ENCODE measurements at places on chromosomes 4 and X.

DNA sequence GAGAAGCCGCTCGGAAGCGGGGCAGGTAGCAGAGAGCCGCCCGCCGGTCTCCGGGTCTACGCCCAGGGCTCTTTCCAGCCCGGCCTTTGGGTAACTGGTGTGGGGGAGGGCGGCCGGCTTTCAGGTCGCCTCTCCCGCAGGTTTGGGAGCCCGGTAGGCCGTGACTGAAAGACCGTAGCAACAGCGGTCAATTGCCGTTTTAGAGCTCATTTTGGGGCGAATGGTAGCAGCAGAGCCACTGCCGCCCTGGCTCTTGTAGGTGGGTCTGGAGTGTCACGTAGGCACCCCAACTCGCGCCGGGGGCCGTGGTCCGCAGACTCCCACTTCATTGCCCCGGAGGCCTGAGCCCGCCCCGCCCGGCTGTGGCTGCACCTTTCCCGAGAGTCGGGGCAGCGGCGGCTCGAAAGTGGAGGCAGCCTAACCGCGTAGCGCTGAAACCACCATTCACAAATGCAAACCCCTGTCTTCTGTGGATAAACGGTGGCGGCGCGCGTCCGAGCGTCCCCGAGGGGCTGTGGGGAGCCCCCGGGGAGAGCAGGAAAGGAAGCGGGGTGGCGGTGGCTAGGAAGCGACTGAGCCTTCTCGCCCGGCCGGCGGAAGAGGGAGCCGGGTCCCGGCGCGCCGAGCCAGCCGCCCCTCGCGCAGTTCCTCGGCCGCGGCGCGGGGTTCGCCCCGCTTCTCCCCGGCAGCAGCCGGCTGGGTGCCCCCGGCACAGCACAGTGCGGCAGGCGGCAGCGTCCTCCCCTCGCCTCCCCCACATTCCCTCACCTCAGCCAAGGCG lies 2185.1 kb upstream of the TENM3 start:
- no peak for DNase-seq

DNA sequence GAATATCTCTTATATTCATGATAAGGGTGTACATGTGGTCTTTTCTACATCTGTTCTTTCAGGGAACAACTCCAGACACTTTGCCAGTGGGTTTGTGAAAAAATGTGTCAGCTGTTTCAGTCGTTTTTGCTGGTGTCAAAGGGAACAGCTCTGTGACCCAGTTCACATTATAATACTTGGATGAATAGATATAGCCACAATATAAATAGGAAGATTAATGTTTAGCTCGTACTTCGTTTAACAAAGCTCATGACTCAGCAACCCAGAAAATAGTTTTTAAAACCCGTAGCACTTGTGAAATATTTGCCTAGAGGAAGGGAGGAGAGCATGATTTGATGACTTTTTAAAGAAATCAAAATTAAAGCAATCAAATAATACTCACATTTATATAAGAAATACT lies 7.9 kb downstream of the LIAS start:
- DNase-seq = no peak

- DNase-seq = peak; percentile 17
Observed at GRCh38 chr4:143402776-143403552, 66.3 kb downstream of the GAB1 start.

- DNase-seq = no peak
Observed at GRCh38 chr4:168731006-168731636, 234.3 kb downstream of the PALLD start.

GRCh38 chr4:121950212-121950679 lies 1.6 kb downstream of the TRPC3 start:
- peak; percentile 34 for DNase-seq

GRCh38 chr4:145195167-145195952 lies 15.0 kb upstream of the OTUD4 start:
- peak; percentile 23 for DNase-seq

DNA sequence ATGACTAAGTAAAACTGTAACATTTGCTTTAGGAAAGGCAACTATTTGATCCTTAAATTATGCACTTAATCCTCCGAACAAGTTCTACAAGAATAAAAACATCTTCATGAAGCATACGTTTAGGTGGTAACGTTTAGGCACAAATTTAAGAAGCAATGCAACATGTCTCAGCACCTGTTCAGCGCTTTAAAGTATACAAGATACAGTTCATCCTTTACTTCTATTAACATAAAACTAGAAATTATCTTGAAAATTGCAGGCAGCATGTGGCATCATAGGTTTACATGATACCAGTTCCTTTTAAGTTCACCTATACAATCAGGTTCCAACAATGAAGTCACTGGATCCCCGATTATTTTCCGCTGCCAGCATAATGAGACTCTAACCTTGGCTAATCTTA lies 1.5 kb downstream of the PLA2G12A start:
- no peak for DNase-seq

GRCh38 chr4:5814421-5814820 lies 78.5 kb downstream of the CRMP1 start:
- no peak for DNase-seq

DNA sequence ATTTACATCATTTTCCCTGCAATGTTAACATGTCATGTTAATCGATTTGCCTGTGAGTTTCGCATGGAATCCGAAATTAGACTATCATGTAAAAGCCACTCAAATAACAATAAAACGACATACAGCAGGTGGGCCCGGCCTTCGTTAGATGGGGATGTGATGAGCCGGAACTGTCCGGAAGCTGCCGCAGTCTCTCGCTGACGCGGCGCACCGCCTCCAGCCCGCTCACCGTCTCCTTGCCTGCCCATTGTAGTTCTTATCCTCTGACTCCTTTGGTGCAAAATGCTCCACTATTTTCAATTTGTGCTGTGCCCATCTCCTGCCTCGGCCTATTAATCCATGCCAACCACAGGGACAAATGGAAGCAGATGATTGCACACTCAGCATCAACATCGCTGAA lies 877.5 kb upstream of the TENM3 start:
- DNase-seq = no peak

GRCh38 chr4:89821612-89822011 lies 15.3 kb downstream of the SNCA start:
- DNase-seq = no peak

DNA sequence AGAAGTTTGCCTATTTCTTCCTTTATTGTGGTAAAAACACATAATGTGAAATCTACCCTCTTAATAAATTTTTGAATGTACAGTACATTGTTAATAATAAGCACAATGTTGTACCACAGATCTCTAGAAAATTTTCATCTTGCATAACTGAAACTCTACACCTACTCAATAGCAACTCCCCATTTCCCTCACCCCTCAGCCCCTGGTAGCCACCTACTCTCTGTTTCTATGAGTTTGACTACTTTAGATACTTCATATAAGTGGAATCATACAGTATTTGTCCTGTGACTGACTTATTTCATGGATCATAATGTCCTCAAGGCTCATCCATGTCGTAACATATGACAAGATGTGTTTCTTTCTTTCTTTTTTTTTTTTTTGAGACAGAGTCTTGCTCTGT lies 446.4 kb downstream of the RPA4 start:
- DNase-seq = no peak

DNA sequence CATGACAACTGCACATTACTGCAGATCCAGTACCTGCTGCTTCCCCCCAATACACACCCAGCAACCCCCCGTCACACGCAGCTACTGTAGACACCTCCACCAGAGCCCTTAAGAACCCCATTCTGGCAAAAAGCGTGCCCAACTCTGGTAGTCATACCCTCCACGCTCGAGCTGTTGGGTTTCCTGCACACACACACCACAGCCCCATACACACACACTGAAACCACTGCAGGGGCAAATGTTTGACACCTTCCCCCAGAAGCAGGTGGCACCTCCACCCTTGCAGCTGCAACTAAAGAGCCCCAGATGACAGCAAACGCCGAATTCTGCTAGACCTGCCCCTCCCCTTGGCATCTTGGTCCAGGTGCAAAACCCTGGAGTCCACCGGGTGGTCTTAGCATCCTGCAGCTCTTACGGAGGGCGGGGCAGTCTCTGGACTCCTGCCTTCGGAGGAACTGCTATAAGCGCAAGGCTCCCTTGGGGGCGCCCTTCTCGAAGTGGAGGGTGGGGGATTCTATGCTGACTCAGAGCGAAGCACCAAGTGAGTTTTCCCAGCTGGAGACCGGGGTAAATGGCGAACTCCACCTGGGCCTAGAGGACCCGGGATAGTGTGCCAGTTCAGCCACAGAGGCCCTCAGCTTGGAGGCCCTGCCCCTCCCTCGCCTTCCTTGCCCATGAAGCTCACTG lies 1.5 kb downstream of the FRMPD3 start:
- DNase-seq = no peak

GRCh38 chrX:41734530-41734929 lies 10.5 kb downstream of the GPR82 start:
- peak; percentile 26 for DNase-seq

DNA sequence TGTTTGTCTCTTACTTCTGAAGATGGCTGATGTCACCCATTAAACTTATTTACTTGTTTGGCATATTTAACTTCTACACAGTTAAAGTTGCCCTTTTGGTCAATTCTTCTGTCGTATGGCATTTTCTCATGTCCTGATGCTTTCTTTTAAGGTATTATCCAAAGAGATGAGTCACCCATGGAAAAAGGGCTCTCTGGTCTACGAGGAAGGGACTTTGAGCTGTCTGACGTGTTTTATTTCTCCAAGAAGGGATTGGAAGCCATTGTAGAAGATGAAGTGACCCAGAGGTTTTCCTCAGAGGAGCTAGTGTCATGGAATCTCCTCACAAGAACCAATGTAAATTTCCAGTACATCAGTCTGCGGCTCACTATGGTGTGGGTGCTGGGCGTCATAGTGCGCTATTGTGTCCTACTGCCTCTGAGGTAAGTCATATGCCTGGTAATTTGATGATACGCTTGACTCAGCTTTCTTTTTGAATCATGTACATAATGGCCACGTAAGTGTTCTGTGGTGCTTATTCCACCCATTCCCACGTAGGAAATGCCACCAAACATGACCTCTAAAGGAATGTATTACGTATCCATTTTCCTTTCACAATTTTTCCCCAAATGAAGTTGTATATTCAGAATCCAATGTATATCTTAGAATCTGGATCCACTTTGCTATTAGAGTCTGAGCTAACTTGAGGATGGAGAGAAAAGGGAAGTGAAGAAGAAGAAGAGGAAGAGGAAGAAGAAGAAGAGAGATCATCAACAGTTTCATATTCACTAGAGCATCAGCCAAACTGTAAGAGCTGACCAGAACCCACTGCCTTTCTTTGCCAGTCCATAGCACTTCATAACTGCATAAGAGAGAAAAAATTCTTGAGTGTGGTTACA lies 45.7 kb downstream of the GPAT3 start:
- peak; percentile 31 for DNase-seq

GRCh38 chr4:33162122-33162521 lies 2442.0 kb downstream of the PCDH7 start:
- DNase-seq = no peak

All from inflammatory macrophage (primary cell).